ENCODE measurements at places on chromosomes 16 and 17. TPM values are rescaled to one million over a fixed set of nuclear protein-coding genes. Genes with fewer than 3 reads are reported as not detected.

GRCh38 chr17:1060991-1061390, 64.1 kb downstream of the TIMM22 start:
- peak overlapping the region; percentile 51 for H3K27ac ChIP-seq
- H3K27me3 ChIP-seq = peaks cover 2% of the 10 kb centered on the region
- H3K4me1 ChIP-seq = peaks cover 12% of the 10 kb centered on the region
- peak; percentile 98 for DNase-seq

- H3K4me1 ChIP-seq = peaks cover 24% of the 10 kb centered on the region
- H3K36me3 ChIP-seq = peaks cover 4% of the 10 kb centered on the region
- no peak for DNase-seq
- H3K4me3 ChIP-seq = peak within 1 kb of the TSS; percentile 86
- H3K27me3 ChIP-seq = no peaks in the 10 kb centered on the region
- H3K27ac ChIP-seq = peak within 1 kb of the TSS; percentile 55
Measured at GRCh38 chr16:71724320-71724751, at the start of gene PHLPP2. TSS of gene PHLPP2 (minus strand) at chr16:71724701. CDS start at chr16:71714795, 9,906 bp downstream.

DNA sequence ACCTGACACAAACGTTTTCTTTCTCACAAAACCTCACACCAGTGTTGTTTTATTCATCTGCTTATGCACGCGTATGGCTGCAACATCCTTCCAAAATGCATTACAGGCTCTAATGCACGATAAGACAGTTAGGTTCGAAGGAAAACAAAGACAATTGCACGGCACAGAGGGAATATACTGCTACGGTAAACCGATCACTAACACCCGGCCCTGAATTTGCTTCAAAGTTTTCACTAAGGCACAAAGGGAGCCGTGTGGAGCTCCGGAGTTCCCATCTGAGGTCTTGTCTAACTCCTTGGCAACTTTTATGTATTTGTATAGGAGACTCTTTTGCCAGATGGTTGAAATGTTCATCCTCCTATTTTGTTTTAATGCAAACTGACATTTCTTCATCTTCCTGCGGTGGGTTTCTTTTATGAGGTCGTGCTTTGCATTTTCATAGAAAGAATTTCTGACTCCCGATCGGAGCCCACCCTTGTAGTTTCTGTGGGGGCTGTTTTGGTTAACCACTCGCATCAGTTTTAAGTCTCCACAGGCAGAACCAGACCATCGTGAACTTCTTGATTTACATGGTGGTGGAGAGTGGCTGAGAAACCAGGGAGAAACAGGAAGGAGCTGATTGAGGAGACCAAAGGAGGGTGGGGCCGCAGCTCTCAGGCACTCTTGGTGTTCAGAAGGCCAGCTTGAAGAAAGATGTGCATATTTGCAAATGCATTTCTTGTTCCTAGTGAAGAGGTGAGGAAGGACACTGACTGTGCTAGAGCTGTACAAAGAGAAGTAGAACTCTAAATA, 516.8 kb downstream of the MAF start:
- no peak overlapping the region for H3K4me3 ChIP-seq
- DNase-seq = no peak
- H3K36me3 ChIP-seq = 0 out of 2 replicates have a peak, but pooled peaks cover 4% of the 10 kb centered on the region
- H3K27ac ChIP-seq = no peak overlapping the region
- no peaks in the 10 kb centered on the region for H3K27me3 ChIP-seq

GRCh38 chr16:27461483-27462171, 59.7 kb downstream of the IL21R start:
- H3K27ac ChIP-seq = no peak overlapping the region
- H3K27me3 ChIP-seq = peaks cover 8% of the 10 kb centered on the region
- H3K4me1 ChIP-seq = peaks cover 17% of the 10 kb centered on the region
- H3K36me3 ChIP-seq = peaks cover 16% of the 10 kb centered on the region

GRCh38 chr16:49556249-49556605, 182.6 kb downstream of the C16orf78 start:
- no peak for DNase-seq
- no peaks in the 10 kb centered on the region for H3K27me3 ChIP-seq
- H3K36me3 ChIP-seq = no peaks in the 10 kb centered on the region
- H3K4me1 ChIP-seq = no peaks in the 10 kb centered on the region

DNA sequence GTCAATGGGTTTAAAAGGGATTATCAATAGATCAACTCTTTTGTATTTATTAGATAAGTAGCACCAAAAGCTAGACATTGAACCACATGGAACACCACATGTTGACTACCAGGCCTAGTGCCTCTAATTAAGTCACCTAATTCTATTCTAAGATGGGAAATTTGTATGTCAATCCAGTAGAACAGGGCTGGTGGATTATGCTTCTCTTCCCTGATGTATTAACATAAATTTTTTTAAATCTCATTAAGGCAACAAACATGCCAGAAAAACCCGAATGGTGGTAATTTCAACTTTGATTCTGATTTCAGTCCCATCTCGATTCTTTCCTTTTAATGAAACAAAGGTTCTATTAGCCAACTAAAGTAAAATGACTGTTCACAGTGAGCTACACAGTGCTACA, 92.6 kb downstream of the KANSL1 start:
- H3K4me3 ChIP-seq = peak overlapping the region; percentile 46
- H3K27me3 ChIP-seq = no peaks in the 10 kb centered on the region
- peaks cover 58% of the 10 kb centered on the region for H3K4me1 ChIP-seq
- H3K36me3 ChIP-seq = no peaks in the 10 kb centered on the region

DNA sequence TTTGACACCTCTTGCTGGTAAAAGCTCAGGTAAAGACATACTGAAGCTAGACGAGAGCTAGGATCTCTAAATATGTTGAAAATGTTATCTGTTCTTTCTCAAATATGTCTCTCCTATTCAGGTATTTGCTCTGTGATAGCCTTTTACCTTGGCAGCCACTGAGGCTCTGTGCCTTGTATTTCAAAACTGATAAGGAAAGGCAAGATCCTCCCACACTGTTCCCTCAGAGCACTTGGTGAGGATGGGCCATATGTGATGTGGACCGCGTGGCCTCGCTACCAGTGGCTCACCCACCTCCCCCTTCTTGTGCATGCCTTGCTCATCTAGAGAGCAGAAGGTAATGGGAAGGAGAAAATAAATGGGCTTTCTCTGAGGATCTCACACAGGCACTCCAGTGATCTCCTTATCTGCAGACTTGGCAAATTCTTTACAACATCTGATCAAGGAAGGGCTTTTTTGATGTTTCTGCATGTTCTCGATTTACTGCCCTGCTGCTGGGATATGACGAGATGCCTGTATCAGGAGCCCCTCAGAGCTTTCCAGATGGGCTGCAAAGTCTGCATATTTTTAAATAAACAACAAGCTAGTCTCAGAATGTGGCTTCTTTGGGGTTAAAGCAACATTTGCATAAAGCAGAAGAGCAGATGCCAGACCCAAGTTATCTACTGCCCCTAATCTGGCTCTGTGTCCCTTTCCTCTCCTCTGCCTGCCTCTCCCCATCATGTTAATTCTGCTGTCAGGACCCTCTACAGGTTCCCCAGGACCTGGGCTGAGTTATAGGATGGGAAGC, 16.9 kb downstream of the HOXB1 start:
- DNase-seq = no peak
- H3K4me1 ChIP-seq = no peaks in the 10 kb centered on the region
- H3K36me3 ChIP-seq = no peaks in the 10 kb centered on the region
- peaks cover 42% of the 10 kb centered on the region for H3K27me3 ChIP-seq
- no peak overlapping the region for H3K27ac ChIP-seq
- no peak overlapping the region for H3K4me3 ChIP-seq

GRCh38 chr17:11212792-11213191, 28.2 kb upstream of the SHISA6 start:
- no peaks in the 10 kb centered on the region for H3K27me3 ChIP-seq
- H3K4me1 ChIP-seq = no peaks in the 10 kb centered on the region
- DNase-seq = no peak
- no peak overlapping the region for H3K27ac ChIP-seq

GRCh38 chr16:8874388-8874787, 5.6 kb upstream of the CARHSP1 start:
- H3K27me3 ChIP-seq = no peaks in the 10 kb centered on the region
- no peak overlapping the region for H3K4me3 ChIP-seq
- no peaks in the 10 kb centered on the region for H3K36me3 ChIP-seq

GRCh38 chr17:18850679-18851078, 7.3 kb upstream of the PRPSAP2 start:
- peaks cover 1% of the 10 kb centered on the region for H3K27me3 ChIP-seq
- DNase-seq = no peak
- H3K36me3 ChIP-seq = no peaks in the 10 kb centered on the region
- H3K4me3 ChIP-seq = no peak overlapping the region
- H3K4me1 ChIP-seq = peaks cover 22% of the 10 kb centered on the region

DNA sequence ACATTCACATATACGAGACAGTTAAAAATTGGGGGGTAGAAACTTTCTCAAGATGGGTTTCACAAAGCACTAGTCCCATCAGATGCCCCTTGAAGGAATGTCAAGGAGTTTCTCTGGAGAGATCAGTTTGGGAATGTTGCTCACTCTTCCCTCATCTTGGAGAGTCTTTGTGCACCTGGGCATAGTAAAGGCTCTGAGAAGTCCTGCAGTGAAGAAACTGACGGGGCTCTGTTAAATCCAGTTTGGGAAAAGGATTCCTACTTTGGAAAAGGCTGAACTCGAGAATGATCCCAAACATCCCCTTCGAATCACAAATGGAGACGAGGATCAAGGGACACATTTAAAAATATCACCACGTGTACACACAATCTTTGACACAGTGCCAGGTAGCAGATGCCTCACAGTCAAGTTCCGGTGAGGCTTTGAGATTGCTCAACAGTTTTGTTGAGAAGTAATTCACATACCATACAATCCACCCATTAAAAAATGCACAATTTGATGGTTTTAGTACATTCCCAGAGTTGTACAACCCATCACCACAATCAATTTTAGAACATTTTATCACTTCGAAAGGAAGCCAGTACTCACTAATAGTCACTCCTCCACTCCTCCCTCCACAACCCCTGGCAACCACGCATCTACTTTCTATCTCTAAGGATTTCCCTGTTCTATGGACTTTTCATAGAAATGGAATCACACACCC, 203.4 kb upstream of the FOXF1 start:
- peak; percentile 56 for DNase-seq
- peaks cover 22% of the 10 kb centered on the region for H3K27me3 ChIP-seq
- H3K4me3 ChIP-seq = no peak overlapping the region
- H3K4me1 ChIP-seq = peaks cover 28% of the 10 kb centered on the region
- no peaks in the 10 kb centered on the region for H3K36me3 ChIP-seq

- no peak overlapping the region for H3K4me3 ChIP-seq
- H3K4me1 ChIP-seq = peaks cover 7% of the 10 kb centered on the region
- H3K27ac ChIP-seq = no peak overlapping the region
- H3K36me3 ChIP-seq = 0 out of 2 replicates have a peak, but pooled peaks cover 4% of the 10 kb centered on the region
Measured at GRCh38 chr16:822174-822908, 21.8 kb upstream of the GNG13 start.

- no peaks in the 10 kb centered on the region for H3K27me3 ChIP-seq
- H3K27ac ChIP-seq = no peak overlapping the region
- H3K4me1 ChIP-seq = no peaks in the 10 kb centered on the region
Measured at GRCh38 chr17:11779892-11780291, 181.6 kb downstream of the DNAH9 start.

DNA sequence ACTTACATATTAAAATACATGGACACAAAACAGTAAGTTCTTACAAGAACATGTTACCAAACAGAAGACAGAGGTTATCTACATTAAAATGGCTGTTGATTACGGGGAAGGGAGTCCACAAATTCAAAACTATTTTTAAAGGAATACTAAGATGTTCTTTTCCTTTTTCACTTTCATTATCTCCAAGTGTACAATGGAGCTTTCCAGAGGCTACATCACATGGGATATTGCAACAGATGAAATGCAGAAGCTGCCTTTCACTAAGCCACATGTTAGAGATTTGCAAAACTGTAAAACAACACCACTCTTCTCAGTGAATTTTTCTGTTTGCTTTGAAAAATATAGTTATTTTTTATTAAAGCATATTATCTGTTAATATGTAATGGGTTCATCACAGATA, 53.6 kb downstream of the XPO6 start:
- peaks cover 13% of the 10 kb centered on the region for H3K4me1 ChIP-seq
- H3K27me3 ChIP-seq = no peaks in the 10 kb centered on the region
- peaks cover 36% of the 10 kb centered on the region for H3K36me3 ChIP-seq
- peak overlapping the region; percentile 46 for H3K27ac ChIP-seq
- H3K4me3 ChIP-seq = no peak overlapping the region
- DNase-seq = no peak

- no peak overlapping the region for H3K4me3 ChIP-seq
- peaks cover 4% of the 10 kb centered on the region for H3K27me3 ChIP-seq
- DNase-seq = peak; percentile 13
- H3K4me1 ChIP-seq = no peaks in the 10 kb centered on the region
- no peak overlapping the region for H3K27ac ChIP-seq
Measured at GRCh38 chr16:55944377-55944802, 69.2 kb upstream of the CES5A start.

- no peaks in the 10 kb centered on the region for H3K36me3 ChIP-seq
- peak overlapping the region; percentile 38 for H3K4me3 ChIP-seq
- DNase-seq = no peak
- H3K27ac ChIP-seq = no peak overlapping the region
- no peaks in the 10 kb centered on the region for H3K4me1 ChIP-seq
Measured at GRCh38 chr17:58325289-58325726, 3.3 kb downstream of the TSPOAP1 start.

DNA sequence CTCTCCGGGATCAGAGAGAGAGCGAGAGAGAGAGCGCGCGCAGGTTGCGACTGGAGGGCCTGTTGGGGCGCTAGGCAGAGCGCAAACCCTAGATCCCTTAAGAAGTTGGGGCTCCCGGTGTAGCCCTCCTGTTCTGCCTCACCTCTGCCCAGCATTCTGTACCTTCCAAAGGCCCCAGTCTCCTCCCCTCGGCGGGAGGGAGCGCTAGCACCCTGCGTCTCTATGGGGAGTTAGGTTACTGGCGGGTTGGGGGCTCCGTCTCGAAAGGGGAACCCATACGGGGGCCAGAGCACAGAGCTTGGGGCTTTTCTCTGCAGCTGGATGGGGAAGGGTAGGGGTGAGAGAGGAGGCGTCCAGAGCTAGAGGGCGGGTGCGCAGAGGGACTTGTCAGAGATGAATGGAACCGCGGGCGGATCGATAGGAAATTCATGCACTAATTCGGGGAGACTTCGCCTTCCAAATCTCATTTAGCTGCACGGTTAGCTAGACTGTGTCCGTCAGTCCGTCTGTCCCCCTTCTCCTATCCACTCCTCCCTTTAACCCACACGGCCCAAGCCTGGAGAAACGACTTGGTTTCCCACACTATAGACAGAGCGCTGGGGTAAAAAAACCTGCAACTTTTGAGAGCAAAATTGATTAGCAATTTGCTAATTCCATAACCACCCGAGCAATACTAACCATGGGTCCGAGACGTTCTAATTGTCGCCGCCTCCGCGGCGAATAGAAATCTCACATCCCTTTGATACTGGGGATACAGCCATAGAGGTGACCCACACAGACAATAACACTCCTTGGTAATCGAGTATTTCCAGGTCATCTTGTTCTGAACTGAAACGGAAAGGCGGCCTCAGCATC, 693 bp upstream of the HOXB4 start:
- H3K27ac ChIP-seq = no peak overlapping the region
- H3K4me1 ChIP-seq = peaks cover 7% of the 10 kb centered on the region
- H3K27me3 ChIP-seq = peaks cover 84% of the 10 kb centered on the region
- DNase-seq = no peak
- H3K4me3 ChIP-seq = no peak overlapping the region

Gene RUNDC3A
- total RNA-seq = not detected

Gene RECQL5
- total RNA-seq = 20.6 TPM

Gene TMEM235
- total RNA-seq = not detected

Gene CHRNE
- total RNA-seq = 0.15 TPM

Gene TP53TG3B
- not detected for total RNA-seq
